ENCODE measurements at places on chromosomes 1 and 21.

DNA sequence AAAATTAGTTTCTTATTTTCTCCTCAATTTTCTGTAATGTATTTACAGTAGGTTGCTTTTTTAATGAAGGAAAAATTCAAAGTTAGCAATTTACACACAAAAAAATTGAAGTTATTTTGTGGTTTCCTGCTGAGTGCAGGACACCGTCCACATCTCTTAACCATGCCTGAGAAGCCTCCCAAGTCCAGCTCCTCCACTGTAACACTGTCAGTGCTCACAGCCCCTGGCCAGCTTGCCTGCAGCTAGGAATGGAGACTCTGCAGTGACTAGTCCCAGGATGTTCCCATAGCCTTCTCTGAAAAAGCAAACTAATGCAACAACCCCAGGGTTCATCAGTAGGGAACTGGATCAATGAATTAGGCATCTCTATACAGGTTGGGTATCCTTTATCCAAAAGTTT lies 3.5 kb downstream of the A3GALT2 start:
- DNase-seq: no peak

GRCh38 chr1:21783679-21784603 lies 992 bp upstream of the USP48 start:
- DNase-seq: no peak

- DNase-seq: no peak
These were observed 13.8 kb downstream of the LEPR start for GRCh38 chr1:65434255-65434654.

DNA sequence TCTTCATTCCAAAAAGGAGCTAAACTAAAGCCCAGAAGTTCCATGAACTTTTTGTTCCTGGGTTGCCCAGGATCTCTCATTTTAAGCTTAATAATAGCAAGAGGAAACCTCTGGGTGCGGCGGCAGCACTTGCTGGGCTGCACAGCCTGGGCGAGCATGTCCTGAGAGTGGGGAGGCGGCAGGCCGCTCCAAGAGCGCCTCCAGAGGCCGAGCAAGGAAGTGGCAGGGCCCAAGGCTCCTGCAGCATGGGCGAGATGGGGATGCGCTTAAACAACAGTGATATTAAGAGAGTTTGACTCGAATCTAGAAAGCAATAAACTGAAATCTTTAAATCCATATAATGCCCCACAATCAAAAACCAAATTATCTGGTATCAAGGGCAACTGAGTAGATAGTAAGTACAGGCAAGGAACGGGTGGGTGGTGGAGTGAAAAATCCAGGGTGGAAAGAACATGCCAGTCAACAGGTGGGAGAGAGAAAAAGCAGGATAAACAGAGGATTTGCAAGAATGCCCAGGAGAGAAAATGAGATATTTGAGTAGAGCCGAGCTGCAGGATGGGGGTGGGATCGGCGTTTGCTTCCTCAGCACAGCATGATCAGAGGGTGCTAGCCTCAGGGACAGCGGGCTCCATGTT lies 14.1 kb upstream of the TNR start:
- DNase-seq: no peak

GRCh38 chr1:220430586-220430985 lies 97.3 kb upstream of the MARK1 start:
- no peak for DNase-seq

DNA sequence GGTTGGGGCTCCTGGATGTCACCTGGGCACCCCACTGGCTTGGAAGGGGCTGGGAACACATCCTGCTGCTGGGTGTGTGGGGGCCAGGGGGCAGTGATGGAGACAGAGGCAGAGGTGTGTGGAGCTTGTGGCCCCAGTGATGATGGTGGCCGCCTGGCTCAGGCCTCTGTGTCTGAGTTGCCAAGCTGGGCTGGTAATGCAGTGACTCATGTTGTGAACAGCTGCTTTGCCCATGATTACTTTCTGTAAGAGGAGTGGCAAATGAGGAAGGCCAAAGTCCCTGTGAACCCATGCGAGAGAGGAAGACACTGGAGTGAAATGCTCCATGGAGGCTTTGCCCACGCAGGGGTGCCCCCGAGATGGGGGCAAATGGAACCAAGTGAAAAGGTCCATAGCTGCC lies 86.8 kb downstream of the KCNJ6 start:
- DNase-seq: no peak

DNA sequence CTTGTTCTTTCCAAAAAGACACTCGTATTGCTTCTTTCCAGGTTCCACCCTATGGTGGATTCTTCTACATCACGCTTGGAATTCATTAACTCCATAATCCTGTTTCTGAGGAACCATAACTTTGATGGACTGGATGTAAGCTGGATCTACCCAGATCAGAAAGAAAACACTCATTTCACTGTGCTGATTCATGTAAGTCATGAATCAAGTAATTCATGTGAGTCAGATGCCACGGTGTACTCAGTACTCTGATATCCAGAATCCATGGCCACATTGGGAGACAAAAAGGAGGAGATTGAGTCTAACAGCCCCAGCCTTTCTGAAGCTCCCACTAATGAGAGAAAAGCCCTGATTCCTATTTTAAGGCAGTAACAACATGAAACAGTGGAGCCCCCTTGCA lies 7.4 kb downstream of the CHI3L2 start:
- no peak for DNase-seq

GRCh38 chr1:180178511-180179161 lies 24.0 kb downstream of the QSOX1 start:
- peak; percentile 25 for DNase-seq

- no peak for DNase-seq
These were observed 1242.0 kb downstream of the AMY1C start for GRCh38 chr1:104991702-104992101.

DNA sequence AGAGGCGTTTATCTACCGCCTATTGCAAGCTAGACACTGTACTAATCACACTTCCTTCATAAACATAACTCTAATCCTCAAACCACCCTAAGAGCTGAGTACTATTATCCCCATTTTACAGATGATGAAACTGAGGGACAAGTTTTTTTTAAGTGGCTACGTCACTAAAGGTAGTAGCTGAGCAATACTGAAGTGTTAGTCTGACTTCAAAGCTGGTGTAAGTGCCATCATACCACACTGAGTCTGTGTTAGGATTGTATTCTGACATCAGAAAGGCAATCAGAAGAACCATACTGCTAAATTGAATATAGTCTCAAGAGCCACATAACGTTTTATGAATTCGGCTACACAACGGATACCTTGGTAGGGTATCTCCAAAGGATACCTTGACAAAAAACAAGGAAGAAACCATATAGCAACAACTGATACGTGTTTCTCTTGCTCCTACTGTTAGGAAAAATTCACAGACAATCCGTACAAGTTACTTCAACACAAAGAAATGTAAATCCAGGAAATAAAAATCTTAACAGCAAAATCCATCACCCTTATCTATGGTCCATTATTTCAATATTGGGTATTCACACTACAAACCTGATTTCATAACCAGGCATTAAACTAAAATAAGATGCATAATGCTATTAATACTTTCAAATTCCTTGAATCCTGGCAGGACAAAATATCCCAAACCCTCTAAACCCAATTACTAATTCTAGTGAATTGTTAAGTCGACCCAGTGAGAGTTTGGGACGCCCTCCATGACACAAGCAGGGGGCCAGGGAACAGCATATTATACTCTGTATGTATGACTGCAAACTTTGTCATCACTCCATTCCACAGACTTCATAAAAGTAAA lies 1.6 kb downstream of the TP53BP2 start:
- DNase-seq: no peak

DNA sequence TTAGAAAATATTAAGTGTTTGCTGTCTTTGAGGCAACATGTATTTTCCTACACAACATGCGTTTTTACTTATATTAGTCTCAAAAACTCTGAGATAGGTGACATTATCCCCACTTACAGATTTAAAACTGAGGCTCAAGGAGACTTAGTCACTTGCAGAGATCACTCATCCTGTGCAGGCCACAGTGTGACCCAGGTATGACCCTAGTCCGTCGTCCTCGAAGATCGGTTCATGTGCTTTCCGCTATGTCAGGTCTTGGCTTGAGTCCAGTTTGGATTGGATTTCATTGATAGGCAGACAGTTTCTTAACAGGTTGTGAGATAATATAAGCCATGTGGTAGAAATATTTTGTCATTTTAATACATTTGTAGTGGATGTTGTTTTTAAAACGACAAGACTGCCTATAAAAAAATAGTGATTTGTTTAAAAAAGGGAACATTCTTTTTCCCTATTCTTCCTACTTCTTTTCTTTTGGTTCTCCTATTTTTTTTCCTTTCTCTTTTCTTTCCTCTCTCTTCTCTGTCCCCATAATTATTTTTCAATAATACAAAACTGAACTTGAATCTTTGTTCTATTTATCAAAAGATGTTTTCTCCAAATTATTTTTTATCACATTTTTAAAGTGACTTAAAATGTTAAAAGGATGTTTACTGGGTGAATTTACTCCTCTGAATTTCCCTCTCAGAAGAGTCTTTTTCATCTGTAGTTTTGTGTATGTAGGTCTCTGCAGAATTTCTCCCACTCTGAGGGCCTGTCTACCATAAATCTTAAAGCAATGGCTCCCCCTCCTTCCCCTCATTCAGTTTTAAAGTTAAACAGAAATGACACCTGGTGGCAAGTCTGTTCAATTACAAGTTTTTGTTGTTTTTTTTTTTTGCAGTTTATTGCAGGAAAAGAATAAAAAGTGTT lies 81.8 kb downstream of the PHTF1 start:
- DNase-seq: no peak

- no peak for DNase-seq
These were observed 121.7 kb downstream of the SIPA1L2 start for GRCh38 chr1:232508130-232508701.

DNA sequence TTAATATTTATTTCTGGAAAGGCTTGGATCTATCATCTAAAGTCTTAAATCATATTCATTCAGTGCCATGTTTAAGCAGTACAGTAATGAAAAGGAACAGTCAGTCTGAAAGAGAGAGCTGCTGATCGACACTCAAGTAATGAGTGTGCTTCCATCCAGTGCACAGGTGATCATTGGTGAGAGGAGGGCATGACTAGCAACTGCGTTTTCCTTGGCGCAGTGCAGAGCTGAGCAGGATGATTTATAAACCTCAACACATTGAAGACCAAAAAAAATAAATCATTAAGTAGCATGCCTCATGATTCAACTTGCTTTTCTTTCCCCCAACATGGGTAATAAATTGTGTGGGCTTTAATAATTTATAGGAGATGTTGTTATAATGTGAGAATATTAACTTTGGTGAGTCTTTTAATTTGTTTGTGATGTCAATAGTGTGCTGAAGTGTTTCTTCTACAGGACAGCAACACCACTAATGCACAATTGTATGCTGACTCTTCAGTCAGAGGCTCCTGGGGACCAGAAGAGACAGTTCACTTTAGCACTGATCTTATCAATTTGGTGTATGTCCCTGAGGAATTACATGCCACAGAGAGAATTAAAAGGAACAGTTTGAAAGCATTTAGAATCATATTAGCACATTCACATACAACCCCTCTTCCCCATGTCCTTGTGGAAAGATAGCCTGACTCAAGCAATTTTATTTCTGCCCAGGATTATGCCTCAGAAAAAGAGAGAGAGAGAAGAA lies 199.7 kb upstream of the ADGRL2 start:
- DNase-seq: no peak

- DNase-seq: no peak
These were observed 1343.3 kb upstream of the ADGRL2 start for GRCh38 chr1:80457409-80457808.

- DNase-seq: no peak
These were observed 11.8 kb downstream of the RIIAD1 start for GRCh38 chr1:151733126-151733525.

GRCh38 chr1:45526135-45526644 lies 4.5 kb upstream of the PRDX1 start:
- DNase-seq: no peak

GRCh38 chr21:32782698-32783097 lies 11.1 kb upstream of the PAXBP1 start:
- DNase-seq: no peak

GRCh38 chr1:233677690-233678354 lies 63.9 kb downstream of the KCNK1 start:
- no peak for DNase-seq

GRCh38 chr1:235954306-235955283 lies 87.9 kb upstream of the LYST start:
- DNase-seq: no peak

GRCh38 chr1:109252893-109253802 lies 3.8 kb downstream of the CELSR2 start:
- no peak for DNase-seq

GRCh38 chr21:41703857-41704501 lies 62.9 kb downstream of the RIPK4 start:
- no peak for DNase-seq

Measured in RWPE2 (cell line).